ENCODE measurements at places on chromosomes 12 and 14.

- no peak for DNase-seq
These were observed 756.4 kb downstream of the C12orf50 start for GRCh38 chr12:87272851-87273250.

GRCh38 chr12:96060041-96060440 is 24.7 kb upstream of the LTA4H start:
- DNase-seq = no peak

DNA sequence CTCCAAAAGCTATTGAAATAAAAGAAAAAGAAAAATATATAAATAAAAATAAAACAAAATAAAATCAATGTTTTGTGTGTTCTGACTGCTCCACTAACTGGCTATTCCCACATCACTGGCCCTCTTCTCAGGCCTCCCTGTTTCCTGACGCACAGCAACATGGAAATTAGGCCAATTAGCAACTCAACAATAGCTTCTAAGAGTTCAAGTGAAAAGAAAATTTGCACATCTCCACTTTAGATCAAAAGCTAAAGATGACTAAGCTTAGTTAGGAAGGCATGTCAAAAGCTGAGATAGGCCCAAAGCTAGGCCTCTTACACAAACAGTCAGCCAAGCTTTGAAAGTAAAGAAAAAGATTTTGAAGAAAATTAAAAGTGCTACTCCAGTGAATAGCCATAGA is 200.8 kb downstream of the DUSP6 start:
- DNase-seq = no peak

GRCh38 chr12:1835211-1836131 is 15.1 kb downstream of the LRTM2 start:
- no peak for DNase-seq

DNA sequence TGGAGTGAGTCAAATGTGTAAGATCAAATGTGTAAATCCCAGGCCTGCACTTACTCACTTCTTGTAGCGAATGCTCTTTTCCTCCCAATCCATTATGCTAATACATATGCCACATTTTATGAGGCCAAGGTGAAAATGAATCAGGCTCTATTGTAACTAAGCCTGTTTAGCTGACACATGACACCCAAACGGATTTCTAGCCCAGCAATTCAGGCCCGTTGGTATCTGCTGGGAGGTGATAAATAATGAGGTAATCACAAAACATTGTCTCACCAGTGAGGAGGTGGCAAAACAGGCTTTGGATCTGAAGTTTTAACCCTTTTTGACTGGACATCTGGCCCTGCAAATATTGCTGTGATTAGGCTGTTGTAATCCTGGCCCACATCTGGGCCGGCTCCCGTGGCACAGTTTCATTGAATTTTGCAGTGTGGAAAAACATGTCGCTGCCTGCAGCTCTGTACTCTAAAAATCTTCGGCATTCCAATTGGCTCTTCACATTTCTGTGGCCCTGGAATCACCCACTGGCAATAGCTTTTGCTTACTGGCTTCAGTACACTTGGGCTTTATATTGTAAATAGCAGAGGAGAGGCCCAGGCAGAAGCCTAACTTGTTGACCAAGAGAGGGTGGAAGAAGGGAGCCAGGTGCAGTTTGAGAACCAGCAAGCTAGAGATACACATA is 106.1 kb downstream of the PAX9 start:
- no peak for DNase-seq

- no peak for DNase-seq
These were observed 6.8 kb upstream of the RESF1 start for GRCh38 chr12:31952418-31952817.

- no peak for DNase-seq
These were observed 15.1 kb downstream of the CHD8 start for GRCh38 chr14:21440859-21441258.

- no peak for DNase-seq
These were observed 52.3 kb downstream of the ATG14 start for GRCh38 chr14:55359307-55359706.

DNA sequence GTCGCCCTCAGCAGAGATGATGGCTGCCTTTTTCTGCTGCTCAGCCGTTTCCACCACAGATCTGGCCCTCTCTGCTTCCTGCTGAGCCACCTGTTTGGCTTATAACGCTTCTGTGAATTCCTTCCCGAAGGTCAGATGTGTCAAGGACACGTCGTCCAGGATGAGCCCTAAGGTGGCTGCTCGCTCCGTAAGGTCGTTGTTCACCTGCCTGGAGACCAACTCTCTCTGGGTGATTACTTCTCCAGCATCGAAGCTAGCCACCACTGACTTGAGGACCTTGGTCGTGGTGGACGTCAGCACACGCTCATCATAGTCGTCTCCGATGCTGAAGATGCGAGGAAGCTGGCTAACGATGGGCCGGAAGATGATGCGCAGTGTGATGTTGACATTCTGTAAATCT is 11.7 kb upstream of the ASB8 start:
- DNase-seq = no peak

DNA sequence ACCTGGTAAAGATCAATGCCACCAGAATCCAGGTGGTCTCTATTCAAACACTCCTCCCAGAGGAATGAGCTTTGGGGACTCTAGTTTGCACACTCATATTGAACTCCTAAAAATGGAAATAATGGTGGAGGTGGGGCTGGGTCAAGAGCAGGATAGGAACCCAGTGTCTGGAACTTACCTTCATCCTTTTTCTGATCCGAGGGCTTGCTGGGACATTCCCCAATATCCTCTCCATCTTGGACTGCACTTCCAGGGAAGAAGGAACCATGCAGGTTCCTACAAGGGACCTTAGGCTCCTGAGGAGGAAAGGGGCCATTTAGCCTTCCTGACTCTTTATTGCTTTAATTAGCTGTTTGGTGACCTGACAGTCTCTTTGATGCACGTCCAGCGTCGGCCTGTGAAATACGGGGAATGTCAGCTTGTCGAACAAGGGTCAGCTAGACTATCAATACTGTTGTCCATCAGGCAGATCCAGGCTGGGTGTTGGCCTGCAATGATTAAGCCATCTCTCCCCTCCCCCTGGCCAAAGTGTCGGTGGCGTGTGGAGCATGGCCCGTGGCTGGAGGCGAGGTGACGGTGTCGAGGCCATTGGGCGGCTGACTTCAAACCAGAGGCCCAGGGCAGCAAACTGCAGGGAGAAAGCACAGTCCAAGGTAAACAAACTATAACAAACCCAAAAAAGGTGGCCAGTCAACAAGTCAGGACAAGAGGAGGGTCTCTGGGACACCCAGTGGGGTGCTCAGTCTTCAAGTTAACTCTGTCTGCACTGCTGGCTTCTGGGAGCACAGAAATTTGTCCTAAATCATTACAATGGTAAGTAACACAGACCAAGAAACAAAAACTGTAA is 405.2 kb upstream of the TBX3 start:
- no peak for DNase-seq

- DNase-seq = no peak
These were observed 22.5 kb upstream of the C14orf132 start for GRCh38 chr14:96016501-96017160.

GRCh38 chr14:70934084-70934483 is 26.8 kb downstream of the PCNX1 start:
- no peak for DNase-seq

GRCh38 chr14:91244501-91244901 is at the start of gene GPR68:
GPR68 (minus strand) TSS chr14:91244704; CDS start chr14:91235050, 9,654 bp downstream.
- DNase-seq = no peak

DNA sequence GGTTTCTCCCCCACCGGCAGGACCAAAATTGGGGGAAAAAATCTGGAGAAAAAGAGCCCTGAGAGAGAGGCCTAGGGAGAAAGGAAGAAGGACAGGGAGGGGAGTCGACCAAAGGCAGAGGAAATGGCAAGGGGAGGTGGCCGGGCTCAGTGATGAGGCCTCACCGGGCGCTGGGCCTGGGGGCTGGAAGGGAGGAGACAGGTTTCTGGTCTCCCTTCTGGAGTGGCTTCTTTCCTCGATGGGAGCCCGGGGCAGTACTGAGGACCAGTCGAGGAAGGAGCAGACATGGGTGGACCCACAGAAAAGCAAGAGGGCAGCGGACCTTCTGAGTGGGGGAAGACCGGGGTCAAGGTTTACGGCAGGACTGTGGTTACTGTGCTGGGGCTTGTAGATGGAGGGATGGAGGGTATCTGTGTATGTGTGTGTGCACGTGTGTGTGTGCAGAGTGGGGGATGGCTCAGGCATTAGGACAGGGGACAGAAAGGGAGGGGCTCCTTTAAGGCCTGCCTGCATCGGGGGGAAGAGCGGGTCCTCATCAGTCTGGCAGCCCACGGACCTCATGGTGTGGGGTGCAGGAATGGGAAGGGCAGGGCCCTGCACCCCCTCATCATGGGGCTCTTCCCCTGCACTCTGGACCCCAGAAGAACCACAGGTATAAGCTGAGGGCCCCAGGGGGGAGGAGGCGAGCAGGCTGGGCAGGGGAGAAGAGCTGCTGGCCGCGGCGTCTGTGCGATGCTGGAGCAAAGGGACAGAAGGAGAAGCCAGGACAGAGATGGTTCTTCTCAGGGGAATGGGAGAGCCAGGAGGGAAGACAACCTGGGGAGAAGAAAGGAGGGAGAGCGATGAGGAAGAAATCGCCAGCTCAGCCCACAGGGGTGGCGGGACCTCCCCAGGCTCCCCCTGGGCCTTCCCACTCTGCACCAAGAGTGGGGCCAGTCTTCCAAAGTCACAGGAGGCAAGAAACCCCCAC is 15.1 kb upstream of the RPLP0 start:
- no peak for DNase-seq

DNA sequence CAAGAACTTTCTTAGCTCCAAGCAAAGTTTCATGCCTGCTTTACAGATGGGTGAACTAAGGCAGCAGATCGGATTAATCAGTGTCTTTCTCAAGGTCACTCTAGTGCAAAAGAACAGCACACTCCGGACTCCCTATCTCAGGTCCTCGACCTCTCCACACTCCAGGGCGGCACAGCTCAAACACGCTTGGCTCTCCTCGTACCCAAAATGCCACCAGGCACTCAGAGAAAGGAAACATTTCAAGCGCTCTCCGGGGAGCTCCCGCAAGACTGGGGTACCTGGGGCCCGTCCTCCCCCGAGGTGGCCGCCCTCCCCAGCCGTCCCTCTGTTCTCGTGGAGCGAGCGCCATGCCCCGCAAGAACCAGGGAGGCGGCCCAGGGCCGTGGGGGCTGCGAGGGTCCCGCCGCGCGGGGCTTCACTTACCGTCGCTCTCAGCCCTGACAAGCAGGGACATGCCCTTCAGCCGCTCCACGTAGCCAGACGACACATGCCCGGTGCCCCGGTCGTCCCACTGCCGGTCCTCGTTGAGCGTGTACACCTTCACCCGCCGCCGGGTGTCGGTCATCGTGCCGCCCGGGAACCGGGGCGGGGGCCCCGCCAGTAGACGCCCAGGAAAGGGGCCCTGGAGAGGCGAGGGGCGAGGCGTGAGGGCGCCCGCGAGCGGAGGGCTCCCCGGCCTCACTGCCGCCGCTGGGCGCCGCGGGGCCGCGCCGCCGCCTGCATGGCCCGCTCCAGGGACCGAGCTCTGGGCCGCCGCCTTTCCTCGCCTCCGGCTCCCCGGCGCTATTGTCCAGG is 830 bp downstream of the PPP4R3A start:
- DNase-seq = no peak

GRCh38 chr14:77052281-77053044 is 24.0 kb upstream of the IRF2BPL start:
- DNase-seq = no peak
